SK-N-SH (cell line): ENCODE measurements at places on chromosomes 6 and 20. TPM values are rescaled to one million over a fixed set of nuclear protein-coding genes. Genes with fewer than 3 reads are reported as not detected.

Gene PAK5
- polyA plus RNA-seq = 0.03 and 0.06 TPM in 2 replicates

GRCh38 chr20:22320245-22320915 is 264.0 kb downstream of the FOXA2 start:
- no peak for DNase-seq

Gene HAO1
- not detected in 2 replicates for polyA plus RNA-seq

DNA sequence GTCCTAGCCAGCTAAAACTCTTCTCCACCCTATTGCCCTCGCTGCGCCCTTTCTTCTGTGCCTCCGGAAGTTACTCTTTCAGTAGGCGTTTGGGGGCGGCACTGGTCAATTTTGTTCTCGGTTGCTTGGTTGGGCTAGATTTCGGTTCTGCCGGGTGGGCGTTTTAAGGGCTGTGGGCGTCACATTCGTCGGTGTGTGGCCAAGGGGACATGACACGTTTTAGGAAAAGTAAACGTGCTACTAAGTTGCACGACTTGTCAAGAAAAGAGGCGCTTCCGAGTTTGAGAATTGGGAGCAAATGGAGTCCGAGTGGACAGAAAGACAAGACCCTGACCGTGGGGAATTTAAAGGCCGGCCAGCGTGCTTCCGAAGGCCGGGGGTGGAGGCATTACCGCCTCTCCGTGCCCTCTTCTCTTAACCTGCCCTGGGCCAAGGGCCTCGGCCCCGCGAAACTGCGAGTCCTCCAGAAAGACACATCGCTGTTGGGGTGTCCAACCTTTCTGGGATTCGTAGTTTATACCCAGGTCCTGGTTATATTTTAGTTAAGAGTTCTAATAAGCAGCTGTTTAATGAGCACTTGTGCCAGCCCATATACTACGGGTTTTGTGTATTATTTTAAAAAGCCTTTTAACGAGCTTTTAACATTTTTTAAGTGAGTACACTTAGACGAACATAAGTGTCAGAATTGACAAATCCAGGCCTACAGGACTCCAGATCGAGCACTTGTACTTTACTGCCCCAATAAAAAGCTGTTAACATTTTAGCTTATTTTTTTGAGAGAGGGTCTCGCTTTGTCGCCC is 664 bp upstream of the BAG6 start:
- peak; percentile 87 for DNase-seq

DNA sequence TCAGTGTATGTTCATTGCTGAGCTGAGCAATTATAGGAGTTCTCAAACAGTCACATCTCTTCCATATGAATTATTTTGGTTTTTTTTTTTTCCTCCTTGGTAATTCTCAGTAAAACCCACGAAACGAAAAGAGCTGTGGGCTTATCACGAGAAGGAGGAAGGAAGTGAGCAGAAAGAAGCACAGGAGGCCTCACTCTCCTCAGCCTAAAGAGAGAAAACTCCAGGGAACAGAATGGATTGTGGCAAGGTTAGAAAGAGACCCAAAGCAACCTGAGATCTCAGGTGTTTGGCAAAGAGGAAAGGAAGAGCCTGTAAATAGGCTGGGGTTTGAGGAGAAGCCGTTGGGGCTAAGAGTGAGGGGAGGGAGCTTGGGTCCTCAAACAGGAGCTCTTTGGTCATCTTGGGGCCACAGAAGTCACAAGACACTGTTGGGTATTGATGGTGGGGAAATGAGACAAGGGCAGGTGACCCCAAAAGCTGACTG is 67.8 kb upstream of the CITED2 start:
- no peak for DNase-seq

- peak; percentile 11 for DNase-seq
Observed at GRCh38 chr6:70280400-70280853, 22.5 kb downstream of the COL9A1 start.

DNA sequence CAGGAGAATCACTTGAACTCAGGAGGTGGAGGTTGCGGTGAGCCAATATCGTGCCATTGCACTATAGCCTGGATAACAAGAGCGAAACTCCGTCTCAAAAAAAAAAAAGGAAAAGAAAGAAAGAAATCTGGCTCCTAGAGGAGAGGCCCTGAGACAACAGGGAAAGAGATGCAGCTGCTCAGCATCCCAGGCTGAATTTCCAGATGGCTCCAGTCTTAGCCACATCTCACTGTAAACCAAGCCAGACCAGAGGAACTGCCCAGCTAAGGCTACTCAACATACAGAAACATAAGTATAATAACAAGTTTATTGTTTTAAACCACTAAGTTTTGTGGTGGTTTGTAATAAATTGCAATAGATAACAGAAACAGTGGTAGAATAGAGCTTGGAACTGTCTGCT is 38.5 kb upstream of the TASP1 start:
- no peak for DNase-seq

- DNase-seq = peak; percentile 87
Observed at GRCh38 chr20:33791959-33792597, 19.1 kb upstream of the CHMP4B start.

DNA sequence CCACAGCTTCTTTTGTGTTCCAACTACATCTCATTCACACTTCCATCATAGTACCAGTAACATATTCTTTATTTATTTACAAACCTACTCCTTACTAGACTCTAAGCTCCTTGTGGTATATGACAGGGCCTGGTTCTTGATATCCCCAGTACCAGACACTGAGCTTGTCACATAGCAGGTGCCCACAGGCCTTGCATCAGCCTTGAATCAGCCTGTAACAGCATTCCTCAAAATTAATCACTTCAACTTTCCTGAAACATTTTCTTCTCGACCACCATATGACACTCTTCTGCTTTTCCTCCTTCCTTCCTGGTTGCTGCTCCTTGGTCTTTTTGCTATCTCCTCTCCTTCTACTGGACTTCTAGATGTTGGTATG is 24.7 kb upstream of the SRPK1 start:
- DNase-seq = no peak

Gene CDSN
- 0.02 TPM in 1 of 2 replicates, not detected in the other for polyA plus RNA-seq

Gene YIPF3
- polyA plus RNA-seq = 219 and 248 TPM in 2 replicates

Gene HLA-DQB1
- not detected in 2 replicates for polyA plus RNA-seq
